ENCODE measurements at places on chromosomes 3 and 15.

GRCh38 chr3:38137615-38138348 lies 679 bp upstream of the MYD88 start:
- no peak for DNase-seq

DNA sequence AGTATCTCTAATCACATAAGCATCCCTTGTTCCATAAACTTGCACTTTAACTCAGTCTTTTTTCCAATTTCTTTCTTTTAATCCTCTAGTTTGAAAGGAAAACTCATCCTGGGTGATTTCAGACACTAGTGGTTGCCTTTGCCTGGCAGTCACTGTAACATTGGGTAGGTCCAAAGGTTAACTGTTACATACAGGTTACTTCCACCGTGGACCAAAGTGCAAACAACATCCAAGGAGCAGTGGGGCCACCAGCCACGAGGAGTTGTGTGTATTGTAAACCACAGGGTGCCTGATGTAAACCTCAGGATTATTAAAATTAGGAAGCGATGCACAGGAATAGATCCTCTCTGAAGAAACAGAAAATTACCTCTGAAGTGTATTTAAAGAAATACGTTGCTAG lies 75.0 kb downstream of the HCN4 start:
- no peak for DNase-seq

GRCh38 chr3:152835601-152836102 lies 721 bp downstream of the P2RY1 start:
- DNase-seq, result no peak

- DNase-seq, result no peak
These were observed 33.0 kb downstream of the DENND6A start for GRCh38 chr3:57659806-57660439.

DNA sequence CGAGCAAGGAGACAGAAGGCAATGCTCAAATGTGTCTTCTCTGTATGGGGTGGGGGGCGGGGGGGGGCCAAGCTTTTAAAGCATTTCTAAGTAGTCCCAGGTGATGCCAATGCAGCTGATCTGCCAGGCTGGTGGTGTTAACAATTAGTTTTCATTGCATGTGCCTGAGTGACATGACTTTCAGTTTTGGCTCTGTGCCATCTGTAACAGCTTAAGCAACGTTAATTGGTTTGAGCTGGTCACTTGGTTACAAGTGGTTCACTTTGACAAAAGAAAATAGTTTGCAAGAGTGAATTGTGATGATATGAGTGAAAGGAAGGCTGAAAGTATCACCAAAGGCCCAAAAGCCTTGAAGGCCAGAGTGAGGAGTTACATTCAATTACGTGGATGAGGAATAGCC lies 26.4 kb upstream of the LRIG1 start:
- DNase-seq, result no peak

DNA sequence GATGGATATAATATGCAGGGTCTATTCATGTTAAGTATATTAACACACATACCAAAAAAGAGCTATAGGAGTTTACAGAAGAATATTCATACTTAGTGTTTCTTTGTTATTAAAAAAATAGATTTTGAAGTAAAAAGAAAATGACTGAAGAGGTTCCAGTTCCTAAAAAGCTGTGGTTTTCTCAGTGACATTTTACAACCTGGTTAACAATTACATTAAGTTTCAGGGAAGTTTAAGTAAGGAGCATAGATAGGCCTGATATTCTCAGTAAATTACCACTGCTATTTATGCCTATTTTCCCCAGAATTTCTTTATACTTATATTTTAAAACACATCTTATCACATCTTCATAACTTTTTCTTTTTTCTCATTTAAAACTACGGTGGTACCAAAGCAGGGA lies 43.6 kb upstream of the SPTSSB start:
- no peak for DNase-seq

- no peak for DNase-seq
These were observed 189.4 kb upstream of the GOLGA6L4 start for GRCh38 chr15:84046064-84046637.

DNA sequence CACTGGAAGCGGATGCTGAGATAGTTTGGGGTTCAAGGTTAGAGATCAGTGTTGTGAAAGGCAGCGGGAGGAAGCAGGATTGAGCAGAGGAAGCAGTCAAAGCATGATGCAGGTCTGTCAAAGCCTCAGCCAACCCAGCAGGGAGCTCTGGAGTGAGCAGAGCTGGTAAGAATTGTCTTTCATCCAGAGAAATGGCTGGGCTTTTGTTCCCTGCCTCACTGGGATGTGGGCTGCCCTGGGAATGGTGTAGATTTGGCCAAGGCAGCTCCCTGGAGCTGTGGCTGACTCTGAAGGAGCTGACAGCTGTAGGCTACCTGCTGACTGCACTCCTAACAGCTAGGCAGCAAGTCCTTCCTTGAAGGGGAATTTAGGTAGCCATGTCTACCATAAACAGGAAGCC lies 61.9 kb upstream of the STXBP5L start:
- DNase-seq, result no peak

DNA sequence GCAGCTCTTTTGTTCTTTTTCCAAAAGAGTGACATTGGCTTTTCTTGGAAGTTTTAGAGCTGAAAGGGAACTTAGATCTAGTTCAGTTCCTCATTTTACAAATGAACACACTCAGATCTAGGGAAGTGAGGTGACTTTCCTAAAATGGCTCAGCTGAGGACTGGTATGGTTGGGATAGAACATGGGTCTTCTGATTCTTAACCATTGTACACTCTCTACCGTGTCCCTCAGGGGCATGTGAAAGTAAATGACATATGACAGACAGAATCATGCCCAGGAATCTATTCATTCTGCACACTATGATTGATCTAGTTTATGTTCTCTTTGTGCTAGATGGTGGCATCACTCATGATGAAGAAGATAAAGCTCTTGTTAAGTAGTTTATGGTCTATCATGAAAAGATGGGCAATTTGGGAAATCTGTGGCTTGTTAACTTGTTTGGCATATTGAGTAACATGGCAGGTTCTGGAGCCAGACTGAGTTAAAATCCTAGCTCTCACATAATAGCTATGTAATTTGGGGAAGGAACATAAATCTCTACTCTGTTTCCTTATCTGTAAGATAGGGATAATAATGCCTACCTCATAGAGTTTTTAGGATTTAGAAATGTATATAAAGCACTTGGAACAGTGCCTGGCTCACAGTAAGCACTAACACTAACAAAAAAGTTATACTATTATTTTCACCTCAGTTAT lies 30.9 kb downstream of the UBE2E1 start:
- no peak for DNase-seq

GRCh38 chr15:70268698-70269251 lies 171.1 kb upstream of the TLE3 start:
- DNase-seq, result no peak

DNA sequence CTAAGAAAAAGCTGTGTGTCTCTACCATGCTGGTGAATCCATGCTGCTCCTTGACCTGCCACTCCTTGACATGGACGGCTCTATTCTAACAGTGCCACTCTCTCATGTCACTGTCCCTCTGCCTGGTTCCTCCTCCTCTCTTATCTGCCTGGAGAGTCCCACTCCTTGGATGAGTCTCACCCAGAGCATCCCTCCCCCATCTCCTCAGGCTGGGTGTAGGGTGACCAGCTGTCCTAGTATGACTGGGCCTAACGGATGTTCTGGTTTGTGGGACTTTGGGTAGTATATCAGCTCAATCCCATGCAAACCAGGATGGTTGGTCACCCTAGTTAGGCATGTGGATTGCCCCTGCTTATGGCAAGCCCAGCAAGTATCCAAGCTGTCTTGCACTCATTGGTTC lies 54.3 kb downstream of the LIPC start:
- DNase-seq, result no peak

- DNase-seq, result no peak
These were observed 25.0 kb downstream of the ADAM10 start for GRCh38 chr15:58724466-58724865.
